ENCODE measurements at places on chromosomes 1 and 21.

DNA sequence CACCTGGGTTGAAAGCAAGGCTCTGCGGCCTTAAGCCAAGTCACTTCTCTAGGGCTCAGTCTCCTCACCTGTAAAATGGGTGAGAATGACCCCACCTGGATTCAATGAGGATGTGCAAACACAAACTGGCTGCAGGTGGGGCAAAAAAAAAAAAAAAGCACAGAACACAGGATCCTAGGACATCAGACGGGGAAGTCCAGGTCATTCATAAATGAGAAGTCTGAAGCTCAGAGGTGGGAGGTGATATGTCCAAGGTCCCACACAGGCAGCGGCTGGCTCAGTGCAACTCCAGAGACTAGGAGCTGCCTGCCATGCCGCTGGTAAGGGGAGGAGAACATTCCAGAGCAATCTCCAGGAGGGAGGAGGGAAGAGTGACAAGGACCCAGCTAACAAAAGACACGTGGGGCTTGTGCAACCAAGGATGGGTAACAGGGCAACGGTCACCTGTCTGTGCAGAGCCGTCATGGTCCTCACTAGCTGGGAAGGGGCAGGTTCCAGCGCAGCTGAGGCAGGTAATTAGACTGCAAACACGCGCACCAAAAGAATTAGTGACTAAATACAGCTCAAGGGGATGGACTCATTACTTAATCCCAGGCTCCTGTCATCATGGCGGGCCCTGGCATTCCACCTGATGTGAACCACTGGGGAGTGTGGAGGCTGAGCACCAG lies 19.5 kb downstream of the IFFO2 start:
- no peak for DNase-seq

DNA sequence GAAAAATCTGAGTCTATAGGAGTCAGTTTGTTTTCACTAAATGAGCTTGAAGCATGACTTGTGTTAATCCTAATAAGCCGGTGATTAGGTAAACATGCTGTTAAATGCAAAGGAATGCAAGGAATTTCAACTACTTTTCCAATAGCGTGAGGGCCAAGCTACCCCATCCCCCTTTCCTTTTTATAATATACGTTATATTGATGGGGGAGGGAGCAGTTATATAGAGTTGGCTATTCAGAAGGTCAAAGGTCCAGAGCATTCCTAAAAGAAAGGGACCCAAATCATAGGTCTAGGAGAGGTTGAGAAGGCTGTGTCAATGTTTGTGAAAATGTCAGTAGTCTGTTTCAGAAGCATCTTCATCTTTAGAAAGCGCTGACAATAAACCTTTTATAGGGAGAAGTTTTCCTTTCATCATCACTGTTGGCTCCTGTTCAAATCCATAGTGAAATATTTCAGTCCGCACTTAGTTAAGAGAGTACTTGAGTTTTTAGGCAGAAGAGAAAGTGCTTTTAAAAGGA lies 3.8 kb downstream of the CCN1 start:
- no peak for DNase-seq

DNA sequence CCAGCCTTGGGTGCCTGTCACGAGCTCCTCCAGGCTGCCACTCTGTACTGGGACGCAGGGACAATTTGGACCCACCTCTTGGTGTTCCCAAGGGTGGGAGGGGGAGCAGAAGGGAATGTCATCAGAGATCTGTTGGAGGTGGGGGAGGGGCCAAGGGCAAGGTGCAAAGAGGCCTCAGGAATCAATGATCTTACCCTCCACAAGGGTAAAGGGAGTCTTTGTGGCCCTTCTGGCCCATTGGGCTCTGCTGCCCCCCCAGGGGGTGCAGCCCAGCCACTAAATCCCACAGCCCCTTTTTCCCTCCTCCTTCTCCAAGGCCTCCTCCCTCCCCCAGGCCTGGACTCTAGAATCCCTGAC lies 8.5 kb downstream of the TTC39A start:
- DNase-seq: no peak

DNA sequence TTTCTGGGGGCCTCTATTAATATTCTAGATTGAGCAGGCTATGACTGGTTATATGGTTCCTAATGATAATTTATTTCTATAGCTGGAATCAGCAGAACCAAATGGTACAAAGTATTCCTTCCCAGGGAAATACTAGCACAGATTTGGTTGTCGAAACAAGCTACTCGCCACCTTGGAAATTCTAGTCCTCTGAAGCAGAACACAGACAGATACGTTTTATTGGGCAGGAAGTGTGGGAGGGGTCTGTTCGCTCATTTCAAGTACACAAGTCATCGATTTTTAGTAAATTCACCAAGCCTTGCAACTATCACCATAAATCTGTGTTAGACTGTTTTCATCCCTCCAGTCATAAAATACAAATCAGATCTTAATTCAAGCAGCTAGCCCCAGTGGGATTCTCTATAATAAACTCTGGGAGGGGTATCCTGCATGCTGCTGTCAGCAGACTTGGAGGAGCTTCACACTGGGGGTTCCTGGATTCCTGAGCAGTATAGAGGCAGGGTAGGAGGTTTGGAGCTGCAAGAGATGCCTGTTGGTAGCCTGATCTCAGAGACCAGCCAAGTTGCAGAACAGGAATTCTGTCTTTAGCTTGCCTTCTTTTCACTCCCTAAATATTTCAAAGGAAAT lies 9.8 kb upstream of the GPR137B start:
- no peak for DNase-seq

DNA sequence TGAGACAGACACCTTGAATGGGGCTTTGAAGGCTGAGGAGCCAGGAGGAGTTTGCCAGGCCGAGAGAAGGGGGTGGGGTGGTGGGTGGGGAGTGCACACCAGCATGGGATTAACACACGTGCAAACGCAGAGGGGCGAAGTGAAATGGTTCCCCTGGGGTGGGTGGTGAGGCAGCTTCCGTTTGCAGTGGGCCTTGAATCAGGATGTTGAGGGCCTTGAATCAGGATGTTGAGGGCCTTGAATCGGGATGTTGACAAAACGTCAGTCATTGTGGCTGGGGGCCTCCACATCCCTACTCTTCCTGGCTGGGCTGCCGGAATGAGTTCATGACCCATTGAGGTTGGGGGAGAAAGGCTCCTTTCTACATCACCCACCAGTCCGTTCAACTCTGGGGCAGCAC lies 16.6 kb downstream of the LDLRAP1 start:
- DNase-seq: no peak

GRCh38 chr1:77636864-77637263 lies 45.6 kb downstream of the ZZZ3 start:
- no peak for DNase-seq

DNA sequence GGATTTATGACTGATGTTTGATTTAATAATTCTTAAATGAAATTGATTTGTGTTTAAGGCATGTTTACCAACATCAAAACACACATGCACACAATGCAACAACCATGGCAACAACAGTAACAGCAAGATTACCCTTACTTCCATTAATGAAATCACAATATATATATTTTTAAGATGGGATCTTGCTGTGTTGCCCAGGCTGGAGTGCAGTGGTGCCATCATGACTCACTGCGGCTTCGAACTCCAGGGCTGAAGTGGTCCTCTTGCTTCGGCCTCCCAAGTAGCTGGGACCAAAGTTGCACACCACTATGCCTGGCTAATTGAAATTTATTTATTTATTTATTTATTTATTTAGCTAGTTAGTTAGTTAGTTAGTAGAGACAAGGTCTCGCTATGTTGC lies 27.7 kb downstream of the NEK7 start:
- no peak for DNase-seq

GRCh38 chr1:117106478-117106877 lies 15.1 kb downstream of the TRIM45 start:
- no peak for DNase-seq

GRCh38 chr1:101071470-101071891 lies 45.9 kb upstream of the DPH5 start:
- no peak for DNase-seq

All from NCI-H187 (cell line).